ENCODE measurements at places on chromosomes 1 and 21.

DNA sequence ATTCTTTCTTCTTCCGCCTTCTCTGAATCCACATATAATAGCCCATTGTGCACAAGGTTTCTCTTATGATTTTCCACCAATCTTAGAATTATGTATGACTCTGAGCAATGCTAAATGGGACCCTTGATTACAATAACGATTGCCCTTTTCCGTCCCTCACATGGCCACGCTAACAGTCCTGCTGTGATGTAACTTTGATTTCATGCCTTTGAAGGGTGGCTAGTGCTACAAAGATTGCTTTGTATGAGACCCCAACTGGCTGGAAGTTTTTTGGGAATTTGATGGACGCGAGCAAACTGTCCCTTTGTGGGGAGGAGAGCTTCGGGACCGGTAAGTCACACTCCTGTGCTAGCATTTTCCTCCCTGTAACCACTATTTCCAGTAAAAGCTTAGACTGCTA, 45.3 kb downstream of the PGM1 start:
- no peak for DNase-seq

GRCh38 chr1:206490771-206491405, 16.4 kb upstream of the RASSF5 start:
- no peak for DNase-seq

DNA sequence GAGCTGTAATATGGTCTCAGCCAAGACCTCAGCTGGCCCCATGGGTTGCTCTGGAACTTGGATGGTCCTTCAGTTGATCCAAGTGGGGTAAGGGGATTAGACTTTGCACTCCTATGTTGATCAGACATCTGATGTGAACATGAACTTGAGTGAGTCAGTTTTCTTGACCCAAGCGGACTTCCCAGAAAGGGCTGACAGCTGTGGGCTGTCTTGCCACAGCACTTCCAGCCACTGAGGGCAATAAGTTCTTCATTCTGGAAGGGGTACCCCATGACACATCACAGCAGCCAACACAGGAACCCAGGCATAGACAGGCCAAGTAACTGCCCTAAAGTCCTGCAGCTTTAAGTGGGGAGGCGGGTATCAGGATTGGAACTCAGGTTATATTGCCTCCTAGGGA, 93.9 kb upstream of the USP24 start:
- DNase-seq = no peak

DNA sequence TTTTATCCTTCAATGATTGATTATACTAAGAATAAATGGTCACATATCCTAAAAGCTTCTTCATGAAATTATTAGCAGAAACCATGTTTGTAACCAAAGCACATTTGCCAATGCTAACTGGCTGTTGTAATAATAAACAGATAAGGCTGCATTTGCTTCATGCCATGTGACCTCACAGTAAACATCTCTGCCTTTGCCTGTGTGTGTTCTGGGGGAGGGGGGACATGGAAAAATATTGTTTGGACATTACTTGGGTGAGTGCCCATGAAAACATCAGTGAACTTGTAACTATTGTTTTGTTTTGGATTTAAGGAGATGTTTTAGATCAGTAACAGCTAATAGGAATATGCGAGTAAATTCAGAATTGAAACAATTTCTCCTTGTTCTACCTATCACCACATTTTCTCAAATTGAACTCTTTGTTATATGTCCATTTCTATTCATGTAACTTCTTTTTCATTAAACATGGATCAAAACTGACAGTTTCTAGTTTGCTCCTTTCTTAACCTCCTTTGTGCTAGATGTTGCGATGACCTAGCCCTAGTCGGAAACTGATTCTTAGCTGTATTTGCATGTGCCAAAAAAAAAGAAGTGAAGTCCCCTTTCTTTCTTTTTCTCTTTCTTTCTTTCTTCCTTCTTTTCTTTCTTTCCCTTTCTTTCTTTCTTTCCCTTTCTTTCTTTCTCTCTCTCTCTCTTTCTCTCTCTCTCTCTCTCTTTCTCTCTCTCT, 45.1 kb downstream of the MAP3K7CL start:
- DNase-seq = no peak

- DNase-seq = no peak
Measured at GRCh38 chr1:239572183-239572582, 185.8 kb downstream of the CHRM3 start.

DNA sequence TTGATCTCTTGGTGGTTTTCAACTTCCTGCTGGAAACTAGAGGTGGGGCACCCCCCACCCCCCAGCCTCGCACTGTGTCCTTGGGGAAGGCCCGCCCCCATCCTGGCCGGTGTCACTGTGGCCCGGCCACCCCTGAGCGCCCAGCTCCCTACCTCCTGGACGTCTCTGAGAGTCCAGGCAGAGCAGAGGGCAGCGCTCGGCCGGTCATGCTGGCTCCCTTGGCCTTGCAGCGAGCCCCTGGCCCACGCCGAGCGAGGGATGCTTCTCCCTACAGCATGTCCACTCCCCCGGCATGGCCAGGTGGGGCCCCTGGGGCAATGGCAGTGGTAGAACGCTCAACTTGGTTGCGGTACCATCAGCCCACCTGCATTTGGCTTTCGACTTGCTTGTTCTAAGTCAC, 28.7 kb upstream of the TRAPPC10 start:
- no peak for DNase-seq

DNA sequence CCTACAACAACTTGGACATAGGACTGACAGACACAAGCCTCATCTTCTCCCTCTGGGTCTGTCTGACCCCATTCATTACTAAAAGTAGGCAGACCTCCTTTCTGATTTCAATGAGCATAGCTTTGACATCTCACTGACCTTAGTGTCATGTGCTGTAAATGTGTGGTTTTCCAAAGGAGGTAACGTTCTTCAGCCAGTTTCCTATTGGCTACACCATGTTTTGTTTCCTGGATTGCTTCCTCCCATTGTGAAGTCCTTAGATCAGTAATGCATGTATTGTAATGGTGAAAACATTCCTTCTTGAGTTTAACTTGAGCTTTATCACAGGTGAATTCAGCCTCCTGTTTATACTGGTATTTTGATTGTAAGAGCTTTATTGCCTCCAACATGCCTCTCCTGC, 20.6 kb downstream of the STXBP3 start:
- DNase-seq = no peak

DNA sequence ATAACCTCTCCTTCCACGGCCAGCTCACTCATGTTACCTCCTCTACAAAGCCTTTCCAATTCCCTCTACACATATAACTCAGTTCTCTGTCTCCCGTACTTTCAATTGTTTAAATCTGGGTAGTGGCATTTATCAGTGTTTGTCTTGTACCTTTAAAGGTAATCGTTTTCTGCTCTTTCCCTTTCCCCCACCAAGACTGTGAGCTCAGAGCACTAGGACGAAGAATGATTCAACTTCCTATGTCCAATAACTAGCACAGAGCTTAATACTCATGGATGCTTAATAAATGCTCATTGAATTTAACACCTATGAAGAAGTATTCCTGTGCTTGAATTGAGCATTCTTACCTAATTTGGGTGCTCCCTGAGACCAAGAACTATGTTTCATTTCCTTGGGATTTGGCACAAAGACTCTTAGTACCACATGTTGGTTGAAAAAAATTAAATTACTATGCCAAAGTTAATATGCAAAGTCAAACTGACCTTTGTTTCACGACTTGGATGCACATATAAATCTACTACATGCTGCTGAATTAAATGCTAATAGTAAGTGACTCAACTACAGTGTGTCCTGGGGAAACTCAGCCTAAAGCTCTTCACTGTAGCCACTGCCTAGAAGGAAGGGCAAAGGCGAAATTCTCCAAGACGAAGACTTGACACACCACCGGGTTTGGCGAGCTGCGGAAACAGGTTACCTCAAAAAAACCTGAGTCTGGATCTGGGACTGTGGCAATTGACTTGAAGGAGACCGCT, 30.6 kb upstream of the C1orf185 start:
- DNase-seq = no peak

GRCh38 chr1:17892225-17892624, 137.1 kb downstream of the ACTL8 start:
- DNase-seq = no peak

DNA sequence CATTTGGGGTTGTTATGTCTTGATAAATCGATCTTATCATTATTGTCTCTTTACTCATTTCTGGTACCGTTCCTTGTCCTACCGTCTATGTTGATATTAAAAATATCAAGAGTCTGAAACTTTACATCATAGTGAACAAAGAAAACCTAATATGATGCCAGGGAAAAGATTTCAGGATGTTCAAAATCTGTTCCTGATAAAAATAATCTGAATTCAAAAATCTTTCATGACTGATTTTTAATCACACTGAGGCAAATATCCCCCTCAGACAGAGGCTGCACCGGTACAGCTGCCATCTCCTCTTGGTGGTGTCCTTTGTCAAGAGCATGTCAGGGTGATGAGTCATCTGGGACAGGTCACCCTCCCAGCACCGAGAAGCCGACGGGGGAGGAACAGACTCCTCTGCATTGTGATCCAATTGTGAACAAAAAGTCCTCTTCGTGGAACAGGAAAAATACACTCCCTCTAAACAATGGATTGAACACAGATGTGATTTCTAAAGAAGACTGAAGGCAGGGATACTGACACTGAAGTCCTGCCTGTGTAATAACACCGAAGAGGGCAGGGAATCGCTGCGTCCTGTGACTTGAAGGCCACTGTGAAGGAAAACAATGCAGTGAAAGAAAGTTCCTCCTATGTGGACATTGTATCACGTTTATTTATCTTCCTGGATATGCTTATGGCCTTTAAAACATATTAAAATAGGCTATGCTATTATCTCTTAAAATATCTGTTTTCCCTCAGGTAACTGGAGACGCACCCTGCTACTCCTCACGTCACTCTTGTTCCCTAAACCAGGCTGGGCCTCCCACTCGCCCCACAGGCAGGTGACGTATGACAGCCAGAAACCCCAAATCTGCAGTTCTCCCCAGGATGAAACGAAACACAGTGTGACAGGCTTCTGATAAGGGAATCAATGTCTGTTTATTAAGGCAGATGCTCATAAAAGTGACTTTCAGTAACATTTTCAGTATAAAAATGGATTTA, 4.3 kb upstream of the SPATC1L start:
- DNase-seq = no peak

GRCh38 chr1:58576727-58577653, at the start of gene TACSTD2:
Gene TACSTD2 (minus strand): TSS chr1:58577252. CDS start chr1:58577156, 96 bp downstream.
- DNase-seq = no peak

DNA sequence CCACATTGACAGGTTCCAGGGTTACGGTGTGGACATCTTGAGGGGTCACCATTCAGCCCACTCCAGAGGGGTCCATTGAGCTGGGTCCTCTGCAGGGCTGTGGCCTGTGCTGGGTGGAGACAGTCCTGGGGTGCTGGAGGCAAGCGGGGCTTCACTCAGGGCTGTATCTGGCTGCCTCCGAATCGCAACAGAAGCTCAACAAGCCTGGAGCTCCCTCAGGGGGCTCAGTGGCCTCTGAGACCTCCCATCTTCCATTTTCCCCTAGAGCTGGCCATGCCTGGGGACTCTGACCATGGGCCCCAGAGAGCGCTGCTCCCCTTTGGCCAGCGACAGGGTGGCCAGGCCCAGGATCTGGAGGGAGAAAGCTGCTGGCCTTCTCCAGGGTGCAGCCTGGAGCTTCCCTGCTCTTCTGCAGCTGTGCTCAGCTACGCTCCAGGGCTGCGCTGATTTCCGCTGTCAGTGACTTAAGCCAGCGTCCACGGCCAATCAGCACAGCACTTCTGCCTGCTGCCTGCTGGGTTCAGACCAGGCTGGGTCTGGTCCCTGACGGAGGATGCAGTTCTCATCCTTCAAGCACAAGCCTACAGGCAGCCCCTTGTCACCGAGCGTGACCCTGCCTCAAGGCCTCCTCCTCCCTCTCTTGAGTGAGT, 45.0 kb upstream of the ADARB1 start:
- no peak for DNase-seq

DNA sequence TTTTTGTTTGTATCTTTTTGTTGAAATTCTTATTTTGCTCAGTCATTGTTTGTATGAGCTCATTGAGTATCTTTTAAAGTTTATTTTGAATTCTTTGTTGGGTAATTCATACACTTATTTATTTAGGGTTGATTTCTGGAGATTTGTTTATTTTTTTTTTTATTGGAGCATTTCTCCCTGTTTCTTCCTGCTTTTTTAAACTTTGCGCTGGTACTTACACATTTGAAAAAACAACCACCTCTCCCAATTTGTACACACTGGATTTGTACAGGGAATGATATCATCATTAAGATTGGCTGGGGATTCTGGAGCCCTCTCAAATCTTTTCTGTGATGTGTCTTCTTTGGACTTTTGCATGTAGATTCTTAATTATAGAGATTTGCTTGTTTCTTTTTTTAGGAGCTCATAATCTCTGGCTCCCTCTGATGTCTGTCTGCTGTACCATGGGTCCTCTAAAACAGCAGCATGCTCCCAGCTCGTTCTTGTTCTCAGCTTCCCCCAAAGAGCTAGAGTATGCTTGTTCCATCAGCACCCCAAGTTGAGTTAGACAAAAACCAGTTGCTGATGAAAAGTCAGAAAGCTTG, 310.7 kb downstream of the DUSP10 start:
- DNase-seq = no peak

- no peak for DNase-seq
Measured at GRCh38 chr1:19765623-19766022, 34.1 kb downstream of the TMCO4 start.

GRCh38 chr1:51336004-51336403, 5.6 kb upstream of the TTC39A start:
- no peak for DNase-seq

DNA sequence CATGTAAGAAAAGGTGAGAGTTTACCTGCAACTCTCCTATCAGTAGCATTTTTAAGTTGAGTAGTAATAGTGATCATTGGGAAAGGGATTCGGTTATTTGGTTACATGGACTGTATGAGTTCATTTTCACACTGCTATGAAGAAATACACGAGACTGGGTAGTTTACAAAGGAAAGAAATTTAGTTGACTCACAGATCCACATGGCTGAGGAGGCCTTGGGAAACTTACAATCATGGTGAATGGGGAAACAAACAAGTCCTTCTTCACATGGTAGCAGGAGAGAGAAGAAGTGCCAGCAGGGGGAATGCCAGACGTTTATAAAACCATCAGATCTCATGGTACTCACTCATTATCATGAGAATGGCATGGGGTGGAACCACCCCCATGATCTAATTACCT, 59.3 kb upstream of the FBXO28 start:
- no peak for DNase-seq

DNA sequence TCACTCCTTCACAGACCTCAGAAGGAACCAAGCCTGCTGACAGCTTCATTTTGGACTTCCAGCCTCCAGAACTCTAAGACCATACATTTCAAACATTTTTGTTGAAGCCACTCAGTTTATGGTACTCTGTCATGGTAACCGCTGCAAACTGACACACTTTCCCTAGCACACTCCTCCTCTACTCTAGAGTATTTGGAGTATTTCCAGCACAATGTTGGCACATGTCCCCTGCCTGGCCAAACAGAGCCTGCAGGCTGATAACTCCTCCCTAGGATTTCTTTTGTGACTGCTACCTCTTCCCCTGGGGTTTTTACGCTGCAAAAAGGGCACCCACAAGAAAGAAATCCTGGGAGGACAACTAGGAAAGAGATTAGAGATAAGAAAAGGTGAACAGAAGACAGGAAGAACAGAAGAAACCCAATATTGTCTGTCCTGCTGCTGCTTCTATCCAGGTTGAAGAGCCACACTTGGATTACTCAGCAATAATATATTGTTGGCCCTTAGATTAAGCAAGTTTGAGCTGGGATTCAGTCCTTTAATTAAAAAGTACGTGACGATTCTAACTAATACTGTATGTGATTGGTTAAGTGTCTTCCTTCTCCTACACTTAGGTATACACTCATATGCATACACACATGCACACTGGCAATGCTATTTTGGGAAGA, 844.1 kb downstream of the LTN1 start:
- DNase-seq = no peak

Data from stimulated activated CD8-positive, alpha-beta memory T cell treated with anti-CD3 and anti-CD28 coated beads, Interleukin-4, amount 100 ng/mL, for 1 hour (primary cell).